T-cell (primary cell): ENCODE measurements at places on chromosomes 2 and 18.

DNA sequence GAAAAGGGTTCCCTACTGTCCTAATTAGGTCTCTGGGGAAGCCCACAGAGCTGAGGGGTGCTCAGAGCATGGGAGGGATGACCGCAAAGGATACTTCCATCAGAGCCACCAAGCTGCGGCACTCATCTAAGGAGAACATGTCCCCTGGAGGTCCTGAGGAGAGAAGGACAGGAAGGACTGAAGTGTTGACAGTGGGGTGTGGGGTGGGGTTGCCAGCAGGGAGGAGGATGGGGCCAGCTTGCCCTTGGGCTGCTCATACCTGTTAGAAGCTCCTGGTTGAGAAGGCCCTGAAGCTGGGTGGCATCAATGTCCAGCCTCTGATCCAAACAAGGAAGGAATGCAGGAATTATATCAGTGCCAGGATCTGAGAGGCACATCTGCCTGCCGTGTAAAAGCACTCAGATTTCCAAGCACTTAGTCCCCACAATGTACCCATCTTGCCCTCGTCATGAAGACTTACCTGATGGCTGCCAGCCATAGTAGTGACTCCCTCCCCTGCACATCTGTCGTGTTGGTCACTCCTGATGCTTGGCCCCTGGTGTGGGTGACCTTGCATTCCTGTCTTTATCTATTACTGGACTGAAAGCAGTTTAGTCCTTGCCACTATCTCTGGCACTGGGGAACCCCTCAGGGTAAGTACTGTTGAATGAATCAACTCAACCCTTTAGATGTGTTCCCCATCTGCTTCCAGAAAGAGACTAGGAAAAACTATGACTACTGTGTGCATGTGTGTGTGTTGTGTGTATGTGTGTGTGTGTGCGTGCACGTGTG, 68.9 kb downstream of the CAPN13 start:
- no peak overlapping the region for H3K4me3 ChIP-seq
- DNase-seq: no peak
- H3K27me3 ChIP-seq: peaks cover 20% of the 10 kb centered on the region
- H3K4me1 ChIP-seq: no peaks in the 10 kb centered on the region
- H3K36me3 ChIP-seq: no peaks in the 10 kb centered on the region

GRCh38 chr2:157055660-157056199, 201.8 kb upstream of the GALNT5 start:
- no peak for DNase-seq
- no peaks in the 10 kb centered on the region for H3K27me3 ChIP-seq
- no peak overlapping the region for H3K27ac ChIP-seq

DNA sequence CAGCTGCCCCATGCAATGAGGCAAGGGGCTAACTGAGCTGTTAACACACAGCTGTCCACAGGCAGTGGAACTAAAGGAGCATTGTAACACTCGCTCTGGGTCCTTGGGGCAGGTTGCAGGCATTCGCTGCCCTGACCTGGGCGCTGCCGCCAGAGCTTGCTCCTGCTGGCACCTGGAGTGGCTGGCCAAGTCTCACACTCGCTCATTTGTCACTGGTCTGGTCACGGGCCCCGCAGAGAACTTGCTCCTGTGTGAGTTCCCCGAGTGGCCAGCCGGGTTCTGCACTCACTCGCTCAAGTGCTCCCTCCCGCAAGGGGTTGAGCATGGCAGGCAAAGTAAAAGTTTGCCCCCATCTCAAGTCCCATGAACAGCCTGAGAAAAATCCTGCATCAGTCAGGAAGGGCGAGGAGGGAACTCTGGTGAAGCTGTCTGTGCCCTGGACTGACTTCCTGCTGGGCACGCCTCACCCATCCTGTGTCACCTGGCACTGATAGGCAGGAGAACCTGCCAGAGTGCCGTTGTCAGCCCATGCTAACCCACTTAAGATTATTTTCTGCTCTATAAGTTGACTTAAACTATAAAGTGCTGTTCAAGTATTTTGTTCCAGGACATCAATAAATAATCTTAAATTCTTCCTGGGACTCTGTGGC, 934.8 kb upstream of the GYPC start:
- no peak overlapping the region for H3K4me3 ChIP-seq
- H3K36me3 ChIP-seq: no peaks in the 10 kb centered on the region
- no peak overlapping the region for H3K27ac ChIP-seq
- no peaks in the 10 kb centered on the region for H3K4me1 ChIP-seq
- H3K27me3 ChIP-seq: no peaks in the 10 kb centered on the region
- no peak for DNase-seq

DNA sequence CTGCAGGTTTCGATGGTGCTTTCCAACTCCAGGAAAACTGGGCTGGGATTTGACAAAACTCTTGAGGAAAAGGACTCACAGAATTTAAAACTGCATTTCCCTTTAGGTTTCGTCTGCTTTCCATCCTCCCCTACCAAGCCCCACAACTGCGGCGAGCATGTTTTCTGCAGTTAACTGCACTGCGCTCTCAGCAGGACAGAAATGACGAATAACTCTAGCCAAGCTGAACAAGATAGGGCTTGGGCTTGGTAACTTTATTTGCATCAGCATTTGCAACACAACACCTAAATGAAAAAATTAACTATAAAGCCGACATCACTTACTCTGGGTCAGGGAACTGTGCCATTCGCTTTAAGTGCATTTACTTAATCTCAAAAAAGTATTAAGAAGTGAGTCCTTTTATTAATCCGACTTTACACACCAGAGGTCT, 669 bp upstream of the PIKFYVE start:
- no peaks in the 10 kb centered on the region for H3K27me3 ChIP-seq
- H3K27ac ChIP-seq: peak overlapping the region; percentile 74
- H3K36me3 ChIP-seq: no peaks in the 10 kb centered on the region
- H3K4me3 ChIP-seq: peak overlapping the region; percentile 72
- peaks cover 13% of the 10 kb centered on the region for H3K4me1 ChIP-seq
- peak; percentile 61 for DNase-seq

- DNase-seq: no peak
- H3K27me3 ChIP-seq: no peaks in the 10 kb centered on the region
- no peak overlapping the region for H3K27ac ChIP-seq
- no peaks in the 10 kb centered on the region for H3K4me1 ChIP-seq
- no peaks in the 10 kb centered on the region for H3K36me3 ChIP-seq
These were observed 125.9 kb downstream of the ANTXR1 start for GRCh38 chr2:69138793-69139459.

DNA sequence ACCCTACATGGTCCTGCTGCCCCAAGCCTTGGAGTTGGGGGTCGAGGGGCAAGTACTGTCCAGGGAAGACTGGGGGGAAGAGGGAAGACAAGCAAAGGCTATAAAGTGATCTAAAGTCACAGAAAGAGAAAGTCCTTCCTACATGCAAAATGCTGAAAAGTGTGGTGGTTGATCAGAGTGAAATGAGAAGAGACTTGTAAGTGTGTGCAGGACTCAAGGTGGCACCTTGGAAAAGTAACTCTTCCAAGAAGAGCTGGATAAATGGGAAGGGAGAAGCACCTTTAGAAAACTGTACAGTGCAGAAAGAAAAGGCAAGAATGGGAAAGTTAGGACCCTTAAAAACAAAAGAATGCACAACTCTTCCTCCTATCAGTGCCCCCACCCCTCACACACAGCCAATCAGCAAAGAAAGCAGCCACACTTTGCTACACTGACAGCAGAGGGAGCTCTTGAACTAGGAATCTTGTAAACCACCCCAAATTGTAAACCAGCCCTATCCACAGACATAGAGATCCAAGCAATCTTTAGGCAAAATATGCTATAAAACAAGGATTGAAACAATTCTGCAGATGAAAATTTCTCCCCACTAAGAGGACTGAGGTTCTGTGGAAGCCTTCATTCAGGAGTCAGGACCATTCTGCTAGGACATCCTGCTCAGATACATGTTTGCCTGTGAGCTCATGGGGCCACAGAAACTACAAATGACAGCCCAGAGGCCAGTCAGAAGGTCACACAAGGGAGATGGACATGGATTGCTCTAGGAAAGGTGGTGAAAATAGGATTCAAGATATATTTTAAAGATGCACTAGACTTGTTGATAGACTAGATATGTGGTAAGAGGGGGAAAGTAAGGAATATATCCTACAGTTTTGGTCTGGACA, 146.4 kb downstream of the FTCDNL1 start:
- no peak overlapping the region for H3K27ac ChIP-seq
- no peaks in the 10 kb centered on the region for H3K4me1 ChIP-seq
- H3K36me3 ChIP-seq: no peaks in the 10 kb centered on the region
- no peak for DNase-seq
- H3K27me3 ChIP-seq: no peaks in the 10 kb centered on the region

DNA sequence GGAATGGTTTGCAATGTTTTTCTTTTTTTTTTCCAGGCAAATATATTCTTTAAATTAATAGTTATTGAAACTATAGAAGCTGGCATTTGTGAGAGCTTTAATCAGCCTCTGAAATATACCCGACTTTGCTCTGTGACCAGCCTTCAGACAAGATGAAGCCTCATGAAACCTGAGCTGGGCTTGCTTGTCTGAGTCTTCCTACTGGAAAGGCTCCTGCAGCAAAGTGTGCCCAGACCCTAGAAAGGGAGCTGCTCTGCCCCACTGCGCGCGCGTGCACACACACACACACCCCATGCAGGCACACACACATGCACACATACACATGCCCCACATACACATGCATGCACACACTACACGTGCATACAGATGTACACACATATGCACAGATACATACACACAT, 203.3 kb upstream of the NT5C1B start:
- H3K27ac ChIP-seq: no peak overlapping the region
- H3K27me3 ChIP-seq: no peaks in the 10 kb centered on the region
- H3K36me3 ChIP-seq: no peaks in the 10 kb centered on the region
- H3K4me3 ChIP-seq: no peak overlapping the region
- H3K4me1 ChIP-seq: no peaks in the 10 kb centered on the region

GRCh38 chr2:240561325-240561971, 1.3 kb downstream of the DUSP28 start:
- peaks cover 12% of the 10 kb centered on the region for H3K36me3 ChIP-seq
- peaks cover 87% of the 10 kb centered on the region for H3K4me1 ChIP-seq
- no peaks in the 10 kb centered on the region for H3K27me3 ChIP-seq
- DNase-seq: no peak
- peak overlapping the region; percentile 65 for H3K4me3 ChIP-seq

DNA sequence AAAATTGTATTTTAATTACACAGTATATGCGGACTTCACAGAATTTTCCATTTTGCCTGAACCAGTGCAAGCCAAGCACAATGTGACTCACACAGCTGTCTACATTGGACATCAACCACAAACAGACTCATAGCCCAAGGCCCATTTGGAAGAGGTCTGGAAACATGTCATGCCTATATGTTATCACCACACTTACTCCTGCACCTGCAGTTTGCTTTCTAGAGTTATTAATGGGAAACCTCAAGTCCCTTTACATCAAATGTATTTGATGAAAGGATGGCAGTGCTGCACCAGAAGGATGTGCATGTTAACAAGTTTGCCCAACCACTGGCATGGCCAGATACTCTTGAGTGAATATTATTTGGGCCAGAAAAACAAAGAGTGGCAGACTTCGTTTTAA, 548.9 kb upstream of the CDH2 start:
- no peak overlapping the region for H3K27ac ChIP-seq
- no peaks in the 10 kb centered on the region for H3K36me3 ChIP-seq
- no peak overlapping the region for H3K4me3 ChIP-seq
- no peaks in the 10 kb centered on the region for H3K4me1 ChIP-seq

DNA sequence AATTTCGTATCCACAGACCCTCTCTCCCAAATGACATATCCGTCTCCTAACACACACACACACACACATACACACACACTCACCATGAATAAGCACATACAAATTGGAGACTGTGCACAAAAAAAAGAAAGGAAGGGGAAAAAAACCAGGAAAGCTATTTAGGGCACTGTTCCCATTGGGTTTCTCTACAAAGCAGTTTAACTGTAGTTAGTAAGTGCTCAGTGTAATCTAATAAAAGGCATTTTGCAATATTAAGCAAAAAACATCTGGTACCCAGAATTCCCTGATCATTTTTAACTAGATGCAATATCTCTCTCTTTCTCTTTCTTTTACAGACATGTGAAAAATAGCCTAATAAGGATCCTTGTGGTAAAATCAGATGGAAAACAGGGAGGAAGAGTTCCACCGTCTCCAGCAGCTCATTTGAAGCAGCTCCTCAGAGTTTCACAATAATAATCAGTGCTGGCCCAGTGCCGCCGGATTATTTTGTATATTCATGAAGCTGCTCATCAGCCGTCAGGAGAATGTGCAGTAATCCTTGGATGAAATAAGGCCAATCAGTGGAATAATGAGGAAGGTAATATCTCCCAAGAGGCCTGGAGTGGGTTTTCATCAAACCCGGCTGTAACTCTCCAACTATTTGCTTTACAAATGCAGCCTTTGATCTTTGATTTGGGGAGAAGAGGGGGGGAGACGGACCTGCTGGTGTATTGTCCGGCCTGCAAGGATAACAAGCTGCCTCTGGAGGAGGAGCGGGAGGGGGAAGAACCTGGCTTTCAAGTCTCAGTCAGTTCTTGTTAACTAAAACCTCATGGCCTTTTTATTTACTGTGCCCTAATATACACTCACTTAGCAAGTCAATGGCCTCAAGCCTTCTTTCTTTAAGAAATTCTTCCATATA, 227.6 kb upstream of the SMIM21 start:
- H3K36me3 ChIP-seq: no peaks in the 10 kb centered on the region
- H3K4me3 ChIP-seq: no peak overlapping the region
- no peaks in the 10 kb centered on the region for H3K4me1 ChIP-seq
- H3K27me3 ChIP-seq: no peaks in the 10 kb centered on the region

GRCh38 chr2:233433794-233434193, 79.5 kb downstream of the DGKD start:
- H3K36me3 ChIP-seq: peaks cover 16% of the 10 kb centered on the region
- H3K4me3 ChIP-seq: no peak overlapping the region
- H3K27ac ChIP-seq: no peak overlapping the region
- peaks cover 4% of the 10 kb centered on the region for H3K4me1 ChIP-seq
- no peak for DNase-seq

DNA sequence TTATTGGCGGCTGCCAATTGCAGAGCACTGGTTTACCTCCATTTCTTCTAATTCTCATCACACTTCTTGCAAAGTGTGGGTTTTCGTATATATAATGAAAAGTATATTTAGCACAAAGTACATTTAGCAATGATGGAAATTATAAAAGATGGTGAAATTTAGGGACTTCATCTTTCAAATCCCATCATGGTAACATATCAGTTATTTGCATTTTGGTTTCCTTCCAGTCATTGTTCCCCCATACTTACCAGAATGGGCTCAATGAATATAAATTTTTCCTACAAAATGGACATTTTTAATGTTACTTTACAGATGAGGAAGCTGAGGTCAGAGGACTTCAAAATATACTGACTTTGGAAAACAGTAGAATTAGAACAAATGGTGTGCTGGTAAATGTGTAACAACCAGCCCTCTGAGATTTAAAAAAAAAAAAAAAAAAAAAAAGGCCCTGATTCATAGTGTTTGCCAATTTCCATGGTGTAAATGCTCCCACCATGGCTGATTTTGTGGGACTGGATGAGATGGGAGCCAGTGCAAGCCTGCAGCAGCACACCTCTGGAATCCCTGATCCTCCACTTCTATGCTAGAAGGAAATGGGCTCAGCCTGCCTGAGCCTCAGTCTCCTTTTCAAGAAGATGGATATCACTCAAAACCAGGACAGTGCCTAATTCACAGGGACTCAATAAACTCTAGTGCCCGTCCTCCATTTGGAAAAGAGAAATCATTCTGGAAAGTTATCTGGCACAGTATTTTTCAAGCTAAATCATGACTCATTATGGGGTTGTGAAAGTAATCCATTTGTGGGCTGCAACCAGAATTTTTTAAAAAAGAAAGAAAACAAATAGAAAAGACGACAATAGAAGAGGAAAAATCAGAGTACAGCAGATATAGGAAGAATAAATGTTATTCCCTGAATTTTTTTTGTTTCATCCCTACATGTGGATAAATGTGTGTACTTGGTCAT, 34.0 kb downstream of the LBH start:
- H3K36me3 ChIP-seq: no peaks in the 10 kb centered on the region
- peak overlapping the region; percentile 89 for H3K27ac ChIP-seq
- no peaks in the 10 kb centered on the region for H3K27me3 ChIP-seq
